ENCODE measurements at places on chromosomes 3 and 15.

- DNase-seq, result no peak
These were observed 21.8 kb downstream of the MAP2K5 start for GRCh38 chr15:67564021-67564967.

- DNase-seq, result no peak
These were observed 172.2 kb downstream of the PPM1L start for GRCh38 chr3:160928183-160928726.

- DNase-seq, result no peak
These were observed 48.7 kb downstream of the BDH1 start for GRCh38 chr3:197507081-197507480.

- DNase-seq, result no peak
These were observed 20.2 kb downstream of the ATOSA start for GRCh38 chr15:52658955-52659354.

DNA sequence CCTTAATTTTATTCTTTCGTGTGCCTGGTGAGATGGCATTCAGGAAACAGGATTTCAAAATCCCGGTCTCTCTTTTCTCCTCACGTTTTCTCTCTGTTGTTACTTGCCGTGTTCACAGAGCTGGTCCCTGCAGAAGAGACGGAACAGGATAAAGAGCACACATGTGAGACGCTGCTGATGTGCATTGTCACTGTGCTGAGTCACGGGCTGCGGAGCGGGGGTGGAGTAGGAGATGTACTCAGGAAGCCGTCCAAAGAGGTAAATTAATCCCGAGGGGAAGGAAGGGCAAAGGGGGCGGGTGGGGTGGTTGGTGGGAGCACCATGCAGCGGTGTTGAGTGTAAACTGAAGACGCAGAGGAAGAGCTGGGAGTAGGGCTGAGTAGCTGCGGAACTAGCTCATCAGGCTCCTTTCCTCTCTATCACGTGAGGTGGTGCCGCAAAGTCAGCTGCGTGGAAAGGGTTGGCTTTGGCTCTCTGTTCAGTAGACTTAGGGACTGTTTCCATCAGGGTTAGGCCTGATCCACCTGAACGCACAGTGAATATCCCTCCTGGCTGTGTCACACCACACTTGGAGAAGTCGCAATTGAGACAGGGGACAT lies 164.8 kb upstream of the BHLHE40 start:
- peak; percentile 83 for DNase-seq

DNA sequence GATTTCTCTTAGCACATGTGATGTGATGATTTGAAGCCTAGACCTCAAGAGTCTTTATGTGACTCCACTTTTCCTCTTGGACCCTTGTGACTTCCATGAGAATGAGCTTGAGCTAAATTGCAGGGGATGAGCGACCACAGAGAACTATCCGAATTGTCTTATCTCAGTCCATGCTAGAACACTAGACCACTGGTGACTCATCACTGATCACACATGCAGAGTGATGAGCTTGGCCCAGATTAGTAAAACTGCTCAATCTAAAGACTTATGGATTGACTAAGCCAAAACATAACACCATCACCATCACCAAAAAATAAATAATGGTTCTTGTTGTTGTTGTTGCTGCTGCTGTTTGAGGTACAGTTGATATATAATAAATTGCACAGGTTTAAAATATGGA lies 114.1 kb upstream of the CFAP20DC start:
- DNase-seq, result no peak

- DNase-seq, result no peak
These were observed 21.3 kb downstream of the PLOD2 start for GRCh38 chr3:146139586-146140110.

- DNase-seq, result no peak
These were observed 357.5 kb downstream of the CHST2 start for GRCh38 chr3:143476965-143477640.

DNA sequence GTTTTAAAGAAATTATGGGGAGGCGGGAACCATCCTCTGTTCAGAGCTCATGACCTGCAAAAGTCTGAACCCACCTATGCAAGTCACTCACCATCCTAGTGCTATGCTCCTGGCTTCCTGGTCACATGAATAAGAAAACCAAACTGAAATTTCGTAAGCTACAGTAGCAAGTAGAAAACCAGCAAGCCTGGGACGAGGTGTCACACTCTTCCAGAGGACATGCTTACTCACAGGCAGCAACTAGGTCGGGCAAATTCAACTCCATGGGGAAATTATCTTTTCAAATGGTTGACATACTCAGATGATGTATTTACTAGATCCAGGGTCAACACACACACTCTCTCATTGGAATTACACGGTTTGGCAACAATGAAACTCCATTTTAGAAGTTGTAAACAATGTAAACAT lies 31.3 kb downstream of the LDHAL6B start:
- DNase-seq, result no peak

DNA sequence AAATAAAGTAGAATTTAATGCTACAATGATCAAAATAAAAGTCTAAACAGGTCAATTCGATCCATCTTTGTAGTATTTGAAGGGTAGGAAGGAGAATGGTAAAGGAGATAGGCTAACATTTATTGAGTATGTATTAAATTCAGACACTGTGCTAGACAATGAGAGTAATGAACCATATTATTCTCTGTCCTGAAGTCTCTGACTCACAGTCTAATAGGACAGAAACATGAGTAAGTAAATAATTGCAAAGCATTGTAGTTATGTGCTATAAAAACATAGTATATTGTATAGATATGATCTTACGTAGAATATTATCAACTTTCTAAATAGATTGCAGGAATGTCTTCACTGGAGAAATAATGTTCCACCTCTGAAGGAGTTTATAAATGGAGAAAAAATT lies 64.5 kb downstream of the MDFIC2 start:
- no peak for DNase-seq

DNA sequence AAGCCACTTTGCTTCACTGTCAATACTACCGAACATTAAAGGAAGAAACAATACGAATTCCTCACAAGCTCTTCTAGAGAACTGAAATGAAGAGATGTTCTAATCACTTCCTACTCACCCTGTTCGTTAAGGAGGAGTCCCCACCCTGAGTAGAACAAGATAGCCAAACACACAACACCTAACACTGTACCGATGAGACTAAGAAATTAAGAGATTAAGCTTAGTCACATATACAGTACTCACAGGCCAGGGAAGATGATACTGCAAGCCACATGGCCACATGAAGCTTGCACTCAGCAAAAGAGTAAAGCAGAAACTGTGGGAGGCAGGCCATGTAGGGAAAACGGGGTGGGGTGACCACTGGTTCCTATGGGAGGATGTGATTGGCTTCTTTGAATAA lies 48.0 kb downstream of the CGGBP1 start:
- DNase-seq, result no peak

- no peak for DNase-seq
These were observed 25.6 kb downstream of the APBA2 start for GRCh38 chr15:28911310-28911931.

- no peak for DNase-seq
These were observed 76.5 kb downstream of the KLF13 start for GRCh38 chr15:31403096-31403495.

- no peak for DNase-seq
These were observed 214.5 kb downstream of the ZIC4 start for GRCh38 chr3:147191795-147192385.

GRCh38 chr3:66762916-66763693 lies 235.0 kb upstream of the KBTBD8 start:
- DNase-seq, result no peak

DNA sequence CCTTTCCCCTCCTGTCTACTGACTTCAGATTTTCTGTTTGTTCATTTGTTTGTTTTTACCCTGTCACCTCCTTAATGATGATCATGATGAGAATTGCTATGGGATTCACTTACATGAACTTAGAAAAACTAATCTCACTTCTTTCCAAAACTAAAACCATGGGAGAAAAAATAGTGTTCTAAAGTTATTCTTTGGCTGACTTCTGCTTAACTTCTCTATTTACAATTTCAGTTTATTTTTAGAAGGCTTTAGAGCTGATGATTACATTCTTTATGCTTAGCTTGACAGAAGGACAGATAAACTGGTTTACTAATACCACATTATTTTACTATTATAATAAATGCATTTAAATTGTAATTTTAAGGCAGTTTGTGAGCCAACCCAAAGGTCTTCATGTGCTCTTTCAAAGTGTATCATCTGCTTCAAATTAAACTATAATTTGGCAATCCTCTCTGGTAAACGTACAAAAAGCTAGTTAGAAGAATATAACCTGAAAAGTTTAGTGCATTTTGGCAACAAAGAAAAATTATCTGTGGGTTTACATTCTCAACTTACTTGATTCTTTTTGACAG lies 676.8 kb upstream of the UBE2E2 start:
- no peak for DNase-seq

GRCh38 chr15:66496951-66497501 lies 536 bp downstream of the SNAPC5 start:
- DNase-seq, result no peak

DNA sequence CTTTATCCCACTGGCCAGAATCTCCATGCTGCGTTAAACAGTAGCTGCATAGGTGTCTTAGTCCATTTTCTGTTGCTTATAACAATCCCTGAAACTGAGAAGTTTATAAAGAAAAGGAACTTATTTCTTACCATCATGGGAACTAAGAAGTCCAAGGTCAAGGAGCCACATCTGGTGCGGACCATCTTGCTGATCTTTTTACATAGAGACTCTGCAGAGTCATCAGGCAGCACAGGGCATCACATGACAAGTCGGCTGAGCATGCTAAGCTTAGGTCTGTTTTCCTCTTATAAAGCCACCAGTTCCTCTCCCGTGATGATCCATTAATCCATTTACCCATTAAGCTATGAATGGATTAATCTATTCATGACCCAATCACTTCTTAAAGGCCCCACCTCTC lies 22.4 kb upstream of the FAM174B start:
- no peak for DNase-seq

GRCh38 chr3:67067251-67067650 lies 69.1 kb downstream of the KBTBD8 start:
- DNase-seq, result no peak

GRCh38 chr3:124676236-124676635 lies 54.0 kb upstream of the UMPS start:
- no peak for DNase-seq

DNA sequence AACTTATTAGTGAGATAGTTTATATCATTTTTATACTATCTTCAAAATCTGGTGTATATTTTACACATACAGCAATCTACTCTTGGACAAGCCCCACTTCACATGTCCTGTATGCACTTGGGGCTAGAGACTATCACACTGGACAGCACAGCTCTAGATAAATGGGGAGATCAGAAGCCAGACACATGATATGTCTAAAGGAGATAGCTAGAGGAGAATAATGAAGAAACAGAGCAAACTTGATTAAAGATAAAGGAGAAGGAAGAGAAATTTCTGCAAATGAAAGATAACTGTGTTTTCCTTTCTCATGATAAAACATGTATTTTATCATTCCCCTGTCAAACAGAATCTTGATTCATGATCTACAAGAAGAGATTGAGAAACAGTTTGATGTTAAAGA lies 13.0 kb downstream of the CPA3 start:
- no peak for DNase-seq

DNA sequence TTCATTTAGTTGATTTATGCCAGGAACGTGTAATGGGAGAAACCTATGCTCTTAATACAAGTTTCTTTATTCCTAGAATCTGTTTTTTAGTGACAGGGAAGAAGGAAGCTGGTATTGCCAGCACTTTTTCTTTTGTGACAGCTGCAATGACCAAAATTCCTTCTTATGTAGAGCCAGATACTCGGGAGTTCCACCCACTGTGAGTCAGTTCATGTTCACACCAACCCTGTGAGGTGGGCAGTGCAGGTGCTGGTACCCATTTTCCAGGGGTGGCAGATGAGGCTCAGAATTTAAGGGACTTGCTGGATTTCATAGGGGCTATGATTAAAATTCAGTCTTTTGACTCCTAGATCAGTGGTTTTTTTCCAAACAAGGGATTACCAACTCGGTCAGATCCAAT lies 34.7 kb downstream of the OXNAD1 start:
- DNase-seq, result no peak

- DNase-seq, result no peak
These were observed 289.5 kb upstream of the RGMA start for GRCh38 chr15:93378558-93378957.

DNA sequence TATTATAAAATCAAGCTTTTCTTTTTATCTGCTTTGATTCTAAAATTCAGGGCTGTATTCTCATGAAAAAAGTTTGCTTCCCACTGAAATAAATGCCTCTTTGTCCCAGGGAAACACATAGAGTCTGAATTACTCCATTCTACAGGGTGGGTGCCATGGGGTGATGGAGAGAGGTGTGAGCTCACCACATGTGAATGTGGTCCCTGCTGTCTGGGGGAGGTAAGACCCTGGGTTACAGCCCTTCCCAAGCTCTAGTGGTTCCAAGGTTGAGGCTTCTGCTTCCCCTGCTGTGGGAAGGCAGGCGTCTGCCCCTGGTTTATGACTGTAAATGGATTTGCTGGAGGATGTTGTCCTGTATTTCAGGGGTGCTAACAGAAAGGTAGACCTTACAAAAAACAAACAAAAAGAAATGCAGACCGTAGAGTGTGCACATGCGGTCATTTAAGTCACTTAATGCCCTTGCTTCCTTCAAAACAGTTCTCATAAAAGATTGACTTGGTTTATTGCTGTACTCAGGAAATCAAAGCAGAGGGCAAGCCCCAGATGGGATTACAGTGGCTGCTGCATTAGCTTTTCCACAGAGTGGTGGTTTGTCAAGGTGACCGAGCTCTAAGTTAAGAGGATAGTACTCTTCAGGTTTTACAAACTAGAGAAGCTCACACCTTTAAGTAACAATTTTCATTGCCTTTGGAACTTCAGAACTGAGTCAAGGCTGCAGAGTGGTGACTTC lies 49.2 kb downstream of the CTDSPL start:
- DNase-seq, result no peak

DNA sequence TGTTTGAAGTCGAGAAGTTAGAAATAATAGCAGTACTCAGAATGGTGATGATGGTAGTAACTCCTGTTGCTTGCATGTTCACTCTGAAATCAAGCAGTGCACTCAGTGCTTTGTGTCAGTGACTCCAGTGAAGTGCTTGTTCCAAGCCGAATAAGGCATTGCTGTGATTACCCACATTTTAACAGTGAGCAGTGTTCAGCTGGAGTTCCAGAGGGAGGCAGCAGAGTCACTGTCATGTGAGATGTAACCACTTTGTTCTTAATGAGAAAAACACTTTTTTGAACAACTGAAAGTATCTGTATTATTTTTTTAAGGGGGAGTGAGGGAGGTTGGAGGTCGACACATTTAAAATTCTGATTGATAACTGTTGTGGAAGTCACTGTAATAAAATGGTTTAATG lies 3.7 kb downstream of the MDFIC2 start:
- DNase-seq, result no peak

- DNase-seq, result no peak
These were observed 64.3 kb downstream of the PLAAT1 start for GRCh38 chr3:193305356-193305755.

Measured in bone marrow (tissue), 2 donors.